A549 treated with ZK216348 at 1 μM for 4 hours (cell line): ENCODE measurements at places on chromosomes 3 and 15. TPM values are rescaled to one million over a fixed set of nuclear protein-coding genes. Genes with fewer than 3 reads are reported as not detected.

The EPHA6 gene
- 0.19 TPM in 2 of 5 replicates, not detected in the others for total RNA-seq

The GOLGA8T gene
- total RNA-seq, result 1.1 to 2.8 TPM (median 2.0 TPM) in 5 replicates

The RASL12 gene
- total RNA-seq, result 0.08 to 0.19 TPM (median 0.15 TPM) in 5 replicates

The SLC6A11 gene
- 0.04 to 0.21 TPM (median 0.09 TPM) in 4 of 5 replicates, not detected in the other for total RNA-seq

The GPR62 gene
- not detected in 5 replicates for total RNA-seq

The GCSAM gene
- total RNA-seq, result not detected in 5 replicates

The B2M gene
- 392 to 502 TPM (median 408 TPM) in 5 replicates for total RNA-seq

The CCDC39 gene
- total RNA-seq, result not detected in 5 replicates

The C3orf80 gene
- total RNA-seq, result 1.5 to 2.1 TPM (median 1.8 TPM) in 5 replicates

The MUC20 gene
- total RNA-seq, result 0.38 to 1.1 TPM (median 0.65 TPM) in 5 replicates

The LTF gene
- total RNA-seq, result not detected in 5 replicates

The MYEF2 gene
- 14.3 to 21.2 TPM (median 18.6 TPM) in 5 replicates for total RNA-seq

The TMEM45A gene
- total RNA-seq, result 2.0 to 4.0 TPM (median 2.7 TPM) in 5 replicates

The ROPN1 gene
- total RNA-seq, result not detected in 5 replicates

The RFTN1 gene
- total RNA-seq, result 3.4 to 4.0 TPM (median 3.5 TPM) in 5 replicates

The MASP1 gene
- total RNA-seq, result not detected in 5 replicates

The MESP2 gene
- 0.44 to 0.95 TPM (median 0.65 TPM) in 4 of 5 replicates, not detected in the other for total RNA-seq

The RUBCN gene
- total RNA-seq, result 6.3 to 10.6 TPM (median 9.7 TPM) in 5 replicates

The TRAIP gene
- 10.9 to 14.9 TPM (median 13.2 TPM) in 5 replicates for total RNA-seq

The AADAC gene
- 14.1 to 19.9 TPM (median 15.7 TPM) in 5 replicates for total RNA-seq

The IQCF5 gene
- not detected in 5 replicates for total RNA-seq

The CCDC54 gene
- not detected in 5 replicates for total RNA-seq

The RPS17 gene
- 3,606 to 4,917 TPM (median 3,986 TPM) in 5 replicates for total RNA-seq

The SI gene
- total RNA-seq, result not detected in 5 replicates

The PRR20G gene
- total RNA-seq, result 0.35 to 0.56 TPM (median 0.44 TPM) in 5 replicates

The CPB1 gene
- not detected in 5 replicates for total RNA-seq

The FILIP1L gene
- 0.11 to 0.27 TPM (median 0.18 TPM) in 4 of 5 replicates, not detected in the other for total RNA-seq

The EFCC1 gene
- not detected in 5 replicates for total RNA-seq

The CCR1 gene
- total RNA-seq, result not detected in 5 replicates

The NKIRAS1 gene
- total RNA-seq, result 7.9 to 10.7 TPM (median 9.5 TPM) in 5 replicates

The CSTA gene
- total RNA-seq, result 0.71 to 1.5 TPM (median 0.88 TPM) in 5 replicates

The PLA1A gene
- 0.21 to 0.38 TPM (median 0.21 TPM) in 5 replicates for total RNA-seq

The PP2D1 gene
- total RNA-seq, result not detected in 5 replicates

The TFG gene
- total RNA-seq, result 116 to 157 TPM (median 147 TPM) in 5 replicates

The FHIT gene
- 0.31 to 3.1 TPM (median 0.54 TPM) in 5 replicates for total RNA-seq

The UACA gene
- total RNA-seq, result 33.8 to 50.1 TPM (median 48.1 TPM) in 5 replicates

The KBTBD13 gene
- not detected in 5 replicates for total RNA-seq

The CCR8 gene
- total RNA-seq, result not detected in 5 replicates

The C15orf62 gene
- 0.06 to 0.16 TPM (median 0.10 TPM) in 4 of 5 replicates, not detected in the other for total RNA-seq

The ZDHHC23 gene
- 3.1 to 4.0 TPM (median 3.8 TPM) in 5 replicates for total RNA-seq

The RAB43 gene
- 1.8 to 6.4 TPM (median 4.6 TPM) in 5 replicates for total RNA-seq

The GP5 gene
- not detected in 5 replicates for total RNA-seq

The KLHL6 gene
- total RNA-seq, result not detected in 5 replicates

The COL6A5 gene
- total RNA-seq, result not detected in 5 replicates

The MYL3 gene
- 0.16 TPM in 1 of 5 replicates, not detected in the others for total RNA-seq

The PSTPIP1 gene
- total RNA-seq, result not detected in 5 replicates

The CLDND1 gene
- 53.2 to 68.3 TPM (median 61.0 TPM) in 5 replicates for total RNA-seq

The TMCO5A gene
- total RNA-seq, result not detected in 5 replicates

The BLOC1S6 gene
- 10.9 to 26.2 TPM (median 18.5 TPM) in 5 replicates for total RNA-seq

The GHRL gene
- not detected in 5 replicates for total RNA-seq

The PLA2G4E gene
- total RNA-seq, result not detected in 5 replicates
